ENCODE measurements at places on chromosomes 5 and 9. TPM values are rescaled to one million over a fixed set of nuclear protein-coding genes. Genes with fewer than 3 reads are reported as not detected.

CDKN2B gene
- 9.9 TPM for total RNA-seq

SPINK5 gene
- total RNA-seq: 0.13 TPM

IFNA2 gene
- total RNA-seq: not detected

SHOC1 gene
- not detected for total RNA-seq

SPINK4 gene
- total RNA-seq: not detected

GRIA1 gene
- total RNA-seq: under 0.01 TPM

DOCK8 gene
- 4.4 TPM for total RNA-seq

TSLP gene
- total RNA-seq: under 0.01 TPM

IER5L gene
- 11.2 TPM for total RNA-seq

SPEF2 gene
- 0.13 TPM for total RNA-seq

FOXD4L5 gene
- under 0.01 TPM for total RNA-seq

CSNK1G3 gene
- 29.4 TPM for total RNA-seq

IL3 gene
- not detected for total RNA-seq

TIMD4 gene
- total RNA-seq: not detected

PCDHGA2 gene
- total RNA-seq: 0.39 TPM

ELAVL2 gene
- 0.25 TPM for total RNA-seq

GPR151 gene
- total RNA-seq: not detected

KIF12 gene
- total RNA-seq: not detected

Measured in dermis microvascular lymphatic vessel endothelial cell (primary cell).